ENCODE measurements at places on chromosomes 3 and 15. TPM values are rescaled to one million over a fixed set of nuclear protein-coding genes. Genes with fewer than 3 reads are reported as not detected.

The POC1A gene
- total RNA-seq: 21.2 TPM

The AEN gene
- 55.2 TPM for total RNA-seq

DNA sequence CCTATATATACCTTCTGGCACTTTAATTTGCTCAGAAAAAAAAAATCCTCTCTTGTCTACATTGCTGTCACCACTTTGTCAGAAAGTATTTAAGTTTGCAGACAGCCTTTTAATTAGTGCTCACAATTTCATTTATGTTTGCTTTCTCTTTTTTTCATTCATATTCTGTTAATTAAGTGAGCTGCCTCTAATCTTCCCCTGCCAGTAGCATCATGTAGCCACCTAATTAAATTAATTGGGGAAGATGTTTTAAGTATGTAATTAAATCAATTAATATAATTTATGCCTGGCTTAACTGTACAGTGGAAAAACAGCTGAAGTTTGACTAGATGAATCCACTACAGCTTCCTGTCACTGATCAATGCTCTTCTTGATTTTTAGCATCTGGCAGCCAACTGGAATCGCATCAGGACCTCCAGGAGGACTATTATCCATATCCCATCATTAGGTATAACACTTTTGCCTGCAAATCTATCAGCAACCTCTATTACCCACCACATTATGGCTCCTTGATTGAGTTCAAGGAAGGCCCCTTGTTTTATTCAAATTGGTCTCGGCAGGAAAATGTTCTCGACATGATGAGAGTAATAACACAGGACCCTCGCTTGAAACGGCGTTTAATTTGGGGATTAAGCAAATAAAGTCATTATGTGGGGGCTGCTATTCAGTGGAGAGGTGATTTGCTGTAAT, 118.5 kb downstream of the IQCH start:
- no peak for DNase-seq

- no peak for DNase-seq
Measured at GRCh38 chr3:154135511-154136173, 14.5 kb downstream of the ARHGEF26 start.

GRCh38 chr15:51760805-51761204, 9.4 kb downstream of the TMOD2 start:
- DNase-seq: no peak

DNA sequence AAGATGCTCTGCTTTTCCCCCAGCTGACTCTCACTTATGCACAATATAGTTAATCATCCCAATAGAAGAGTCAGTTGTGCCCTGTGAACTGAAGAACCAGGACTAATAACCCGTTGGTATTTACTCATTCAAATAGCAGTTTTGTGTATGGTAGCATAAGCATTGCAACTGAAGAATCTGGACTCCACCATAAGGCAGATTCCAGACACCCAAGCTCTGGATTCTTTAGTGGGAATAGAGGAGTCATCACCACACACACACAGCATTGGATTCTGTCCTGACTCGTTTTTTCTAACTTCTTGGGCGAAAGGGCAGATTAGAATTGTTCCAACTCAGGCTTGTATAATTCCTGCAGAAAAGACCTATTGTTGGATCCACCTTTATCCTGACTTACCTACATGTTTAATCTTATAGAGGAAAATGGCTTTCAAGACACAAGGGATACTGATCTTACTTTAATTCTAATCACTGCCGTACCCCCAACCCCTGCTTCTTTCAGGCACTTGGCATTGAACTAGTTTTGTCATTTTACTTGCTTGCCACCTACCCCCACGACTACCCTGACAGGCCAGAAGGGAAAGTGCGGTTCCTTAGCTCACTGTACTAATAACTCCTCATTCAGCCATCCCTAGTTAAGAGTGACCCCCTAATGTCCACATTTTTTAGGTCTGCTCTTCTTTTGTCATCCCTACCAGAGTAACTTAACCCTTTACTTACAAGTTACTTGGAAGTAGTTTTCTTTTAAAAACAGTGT, 42.3 kb downstream of the NKIRAS1 start:
- no peak for DNase-seq

GRCh38 chr3:188320757-188321156, 166.8 kb downstream of the LPP start:
- DNase-seq: no peak

GRCh38 chr15:41925086-41925608, 31.3 kb upstream of the SPTBN5 start:
- DNase-seq: no peak

GRCh38 chr15:63323798-63324563, 46.6 kb downstream of the APH1B start:
- DNase-seq: peak; percentile 21

DNA sequence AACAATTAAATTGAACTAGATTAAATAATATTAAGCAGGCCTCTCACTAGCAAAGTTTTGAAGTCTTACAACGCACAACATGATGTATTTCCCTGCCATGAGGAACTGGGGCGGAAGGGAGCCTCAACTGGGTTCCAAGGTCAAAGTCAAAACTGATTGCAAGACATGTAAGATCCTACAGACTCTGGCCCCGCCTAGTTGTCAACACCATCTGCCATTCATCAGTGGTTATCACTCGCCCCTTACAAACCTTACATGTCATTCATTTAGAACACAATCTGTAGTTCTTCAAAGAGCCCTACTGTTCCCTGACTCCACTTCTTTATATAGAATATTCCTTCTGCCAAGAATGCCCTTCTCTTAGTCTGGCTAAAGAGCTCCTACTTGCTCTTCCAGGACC, 10.0 kb downstream of the ATP13A3 start:
- DNase-seq: no peak

The PLS1 gene
- total RNA-seq: 5.6 TPM

GRCh38 chr15:55530861-55531313, 22.9 kb upstream of the DNAAF4 start:
- DNase-seq: no peak

DNA sequence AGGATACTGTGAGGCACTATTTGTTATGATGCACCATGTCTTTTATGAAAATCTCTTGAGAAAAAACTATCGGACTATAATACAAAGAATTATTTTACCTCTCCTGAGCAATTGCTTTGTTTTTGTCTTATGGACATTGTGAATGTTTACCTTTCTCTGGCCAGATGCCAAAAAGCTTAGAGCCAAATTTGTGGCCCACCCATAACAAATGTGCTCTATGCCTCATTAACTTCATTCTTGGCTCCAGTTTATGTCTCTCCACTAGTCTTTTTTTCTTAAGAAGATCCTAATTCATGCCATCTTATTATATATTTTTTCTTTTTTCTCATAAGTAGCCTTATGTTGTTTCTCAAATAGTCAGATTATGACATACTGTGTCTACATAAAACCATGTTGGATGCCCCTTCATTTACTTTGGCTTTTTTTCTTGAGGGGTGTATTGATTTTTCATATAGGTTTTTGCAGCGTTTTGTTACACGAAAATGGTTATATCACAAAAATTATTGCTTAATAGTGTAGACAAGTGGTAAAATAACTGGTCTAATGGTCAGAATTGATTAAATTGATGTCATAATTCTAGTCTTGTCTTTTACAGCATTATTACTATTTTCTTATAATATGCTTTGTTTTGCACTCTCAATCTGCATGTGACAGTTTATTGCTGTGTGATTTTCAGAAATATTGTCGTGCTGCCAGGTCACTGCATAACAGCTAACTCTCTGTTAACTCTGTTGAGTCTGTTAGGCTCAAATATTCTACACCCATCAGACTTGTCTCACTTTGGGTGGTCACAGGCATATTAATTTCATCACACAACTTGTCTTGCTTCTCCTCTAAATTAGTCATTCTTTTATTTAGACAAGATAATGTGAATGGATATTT, 18.2 kb downstream of the SENP8 start:
- DNase-seq: no peak

DNA sequence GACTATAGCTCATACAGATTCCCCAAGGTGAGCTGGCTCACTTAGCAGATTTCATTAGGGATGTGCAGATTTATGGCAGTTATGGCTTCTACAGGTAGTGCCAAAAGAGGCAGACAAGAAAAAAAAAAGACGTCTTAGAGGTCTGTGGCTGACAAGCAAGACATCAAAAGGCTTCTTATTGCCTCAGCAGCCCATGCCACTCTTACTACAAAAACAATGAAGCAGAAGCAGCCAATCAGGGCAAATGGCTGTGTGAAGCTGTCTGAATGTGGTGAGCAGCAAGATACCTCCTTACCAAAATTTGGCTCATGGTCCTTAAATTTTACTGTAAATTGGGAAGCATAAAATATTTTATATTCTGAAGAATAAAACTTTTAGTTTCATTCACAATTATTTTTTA, 557.5 kb upstream of the GOLIM4 start:
- DNase-seq: no peak

DNA sequence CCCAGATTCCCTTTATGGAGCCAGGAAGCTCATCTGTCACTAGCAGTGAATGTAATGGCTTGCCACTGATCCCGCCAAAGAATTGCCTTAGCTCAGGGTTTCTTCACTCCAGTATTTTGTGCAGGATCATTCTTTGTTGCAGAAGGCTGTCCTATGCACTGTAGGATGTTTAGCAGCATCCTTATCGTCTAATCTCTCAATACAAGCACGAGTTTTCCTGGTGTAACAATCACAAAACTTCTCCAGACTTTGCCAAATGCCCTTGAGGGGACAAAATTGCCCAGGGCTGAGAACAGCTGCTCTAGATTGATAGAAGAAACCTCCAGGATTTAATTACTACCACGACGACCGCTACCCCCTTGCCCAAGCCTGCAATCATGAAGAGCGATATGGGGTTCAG, 6.8 kb upstream of the SHQ1 start:
- DNase-seq: no peak

DNA sequence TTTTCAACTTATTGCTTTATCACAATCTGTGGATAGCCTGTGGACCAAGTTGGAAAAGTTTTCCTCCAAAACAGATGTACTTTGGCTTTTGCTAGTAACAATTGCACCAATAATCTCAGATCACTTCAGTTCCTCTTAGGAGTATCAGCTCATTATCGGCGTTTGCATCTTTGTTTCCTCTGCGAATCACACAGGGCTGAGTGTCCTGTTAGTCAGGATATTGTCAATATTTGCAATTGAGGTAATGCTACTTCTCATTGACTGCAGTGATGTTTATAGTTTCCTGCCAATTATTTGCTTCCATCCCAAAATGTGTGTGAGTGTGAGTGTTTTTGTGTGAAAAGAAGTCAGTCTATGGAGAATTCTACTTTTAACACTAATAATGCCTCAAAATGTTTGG, 545.0 kb downstream of the SI start:
- no peak for DNase-seq

GRCh38 chr15:80242802-80243201, 9.2 kb downstream of the CTXND1 start:
- no peak for DNase-seq

The FETUB gene
- not detected for total RNA-seq

DNA sequence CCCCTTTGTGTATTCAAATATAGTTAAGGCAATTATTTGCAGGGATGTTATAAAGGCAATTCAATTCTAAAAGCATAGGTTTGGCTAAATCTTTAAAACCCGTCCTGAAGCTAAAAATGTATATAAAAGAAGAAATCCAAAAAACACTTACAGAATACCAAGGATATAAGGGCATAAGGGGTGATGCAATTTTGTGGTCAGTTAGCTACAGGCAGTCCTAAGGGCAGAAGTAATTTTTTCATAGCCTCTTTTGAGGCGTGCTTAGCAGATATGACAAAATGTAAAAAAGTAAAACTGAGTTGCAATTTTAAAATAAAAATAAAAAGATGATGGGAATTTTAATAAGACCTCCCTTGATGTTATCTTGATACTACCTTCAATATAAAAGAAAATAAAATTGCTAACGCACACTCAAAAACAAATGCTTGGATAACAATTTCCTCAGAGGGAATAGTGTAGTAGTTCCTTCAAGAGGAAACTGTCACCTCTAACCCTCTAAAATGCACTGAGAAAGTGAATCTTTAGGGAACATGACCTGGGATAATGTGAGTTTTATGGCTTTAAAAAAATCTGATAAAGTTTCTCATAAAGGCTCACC, 104.2 kb downstream of the MYH15 start:
- no peak for DNase-seq

- DNase-seq: no peak
Measured at GRCh38 chr3:39096775-39097174, 10.7 kb downstream of the GORASP1 start.

- DNase-seq: no peak
Measured at GRCh38 chr15:25770618-25771337, 92.3 kb downstream of the ATP10A start.
